ENCODE measurements at places on chromosomes 3 and 15.

GRCh38 chr3:150996731-150997130, 24.2 kb upstream of the CLRN1 start:
- no peak for DNase-seq

DNA sequence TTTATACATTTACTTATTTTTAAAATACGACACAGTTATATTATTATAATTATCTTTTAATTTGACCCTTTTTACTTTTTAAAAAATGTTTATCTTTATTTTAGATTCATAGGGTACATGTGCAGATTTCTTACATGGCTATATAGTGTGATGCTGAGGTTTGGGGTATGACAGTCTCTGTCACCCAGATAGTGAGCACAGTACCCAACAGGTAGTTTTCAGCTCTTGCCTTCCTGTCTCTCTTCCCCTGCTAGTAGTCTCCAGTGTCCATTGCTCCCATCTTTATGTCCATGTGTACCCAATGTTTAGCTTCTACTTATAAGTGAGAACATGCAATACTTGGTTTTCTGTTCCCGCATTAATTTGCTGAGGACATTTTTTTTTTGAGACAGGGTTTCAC, 21.8 kb upstream of the KCNMB2 start:
- no peak for DNase-seq

- no peak for DNase-seq
Observed at GRCh38 chr3:161339517-161340500, 31.5 kb downstream of the SPTSSB start.

DNA sequence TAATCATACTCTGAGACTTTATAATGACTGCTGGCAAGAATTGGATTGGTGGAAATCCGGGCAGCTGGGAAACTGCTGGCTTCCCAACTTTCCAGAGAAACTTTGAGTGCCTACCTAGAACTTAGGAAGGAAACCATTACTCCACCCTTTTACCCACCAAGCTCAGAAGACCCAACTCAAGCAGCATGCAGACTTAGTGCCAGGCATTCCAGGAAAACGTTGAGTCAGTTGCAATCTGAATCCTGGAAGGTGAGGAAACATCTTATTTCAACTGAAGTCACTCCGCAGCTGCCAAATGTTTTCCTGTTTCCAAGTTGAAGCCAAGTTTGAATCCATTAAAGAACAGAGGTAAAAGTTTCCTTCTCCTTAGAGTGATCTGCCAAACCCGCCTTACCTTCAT, 126.5 kb downstream of the ZNF385D start:
- no peak for DNase-seq

- DNase-seq, result no peak
Observed at GRCh38 chr3:183653209-183654064, 18.0 kb downstream of the KLHL24 start.
